Skin of body (tissue), 3 donors: ENCODE measurements at places on chromosomes 2 and 18.

GRCh38 chr2:46653539-46653938 lies 174.2 kb downstream of the TMEM247 start:
- no peak for DNase-seq

DNA sequence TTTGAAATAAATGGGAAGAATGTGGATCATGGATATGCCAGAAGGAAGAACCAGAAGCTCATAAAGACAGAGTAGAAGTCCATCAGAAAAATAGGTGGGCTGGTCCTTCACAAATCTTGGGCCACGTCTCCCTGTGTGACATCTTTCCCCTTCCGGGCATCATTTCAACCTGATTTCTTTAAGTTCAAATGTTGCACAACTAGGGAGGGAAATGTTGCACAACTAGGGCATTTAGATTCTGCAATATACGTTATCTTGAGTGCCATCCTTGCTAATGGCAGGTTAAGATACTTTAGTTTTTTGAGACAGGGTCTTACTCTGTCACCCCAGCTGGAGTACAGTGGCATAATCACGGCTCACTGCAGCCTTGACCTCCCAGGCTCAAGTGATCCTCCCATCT lies 129.6 kb downstream of the CERS6 start:
- DNase-seq: no peak

GRCh38 chr2:9724565-9724964 lies 93.8 kb upstream of the YWHAQ start:
- no peak for DNase-seq

DNA sequence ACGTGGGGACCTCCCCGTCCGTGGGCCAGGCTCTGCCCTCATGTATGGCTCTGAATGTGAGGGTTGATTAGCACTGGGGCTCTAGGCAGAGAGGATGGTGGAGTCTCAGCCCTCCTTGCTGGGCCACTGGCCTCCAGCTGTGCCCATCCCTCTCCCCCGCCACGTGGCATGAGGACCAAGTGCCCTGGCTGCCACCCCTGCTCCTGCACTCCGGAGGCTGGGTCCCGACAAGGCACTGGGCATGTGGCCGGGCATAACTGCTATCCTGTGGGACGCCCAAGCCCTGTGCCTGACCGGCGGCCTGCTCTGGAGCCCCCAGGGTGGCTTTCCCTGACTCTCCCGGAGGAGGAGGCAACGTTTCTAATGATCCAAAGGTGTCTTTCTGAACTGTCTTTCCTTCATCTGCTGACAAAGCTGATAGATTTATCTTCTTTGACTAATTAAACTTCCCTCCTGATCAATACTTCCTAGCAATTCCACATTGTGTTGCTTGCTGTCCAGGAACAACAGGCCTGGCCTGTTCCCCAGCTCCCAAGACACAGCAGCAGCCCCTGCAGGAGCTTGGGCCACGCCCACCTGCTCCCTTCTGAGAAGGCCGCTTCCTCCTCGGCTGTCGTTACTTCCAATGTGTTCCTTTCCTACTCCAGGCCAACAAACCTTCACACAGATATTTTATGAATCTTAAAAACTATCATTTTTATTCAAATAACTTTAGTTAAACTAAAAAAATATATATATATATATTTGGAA lies 132.0 kb downstream of the SNTG2 start:
- DNase-seq: no peak

DNA sequence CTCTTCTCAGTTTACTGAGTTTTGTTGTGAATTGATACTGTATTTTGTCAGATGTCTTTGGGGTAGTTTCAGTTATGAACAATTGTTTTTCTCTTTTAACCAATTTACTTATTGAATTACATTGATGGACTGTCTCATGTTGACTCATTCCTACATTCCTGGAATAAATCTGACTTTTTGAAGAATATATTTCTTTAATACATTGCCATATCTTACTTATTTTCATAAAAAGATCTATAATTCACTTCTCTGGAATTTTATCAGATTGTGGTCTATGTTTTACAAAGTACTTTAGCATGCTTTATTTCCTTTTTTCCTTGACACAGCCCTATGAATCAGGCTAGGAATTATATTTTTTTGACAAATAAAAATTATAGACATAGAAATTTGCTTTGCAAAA lies 268.3 kb downstream of the PLCL1 start:
- DNase-seq: no peak

DNA sequence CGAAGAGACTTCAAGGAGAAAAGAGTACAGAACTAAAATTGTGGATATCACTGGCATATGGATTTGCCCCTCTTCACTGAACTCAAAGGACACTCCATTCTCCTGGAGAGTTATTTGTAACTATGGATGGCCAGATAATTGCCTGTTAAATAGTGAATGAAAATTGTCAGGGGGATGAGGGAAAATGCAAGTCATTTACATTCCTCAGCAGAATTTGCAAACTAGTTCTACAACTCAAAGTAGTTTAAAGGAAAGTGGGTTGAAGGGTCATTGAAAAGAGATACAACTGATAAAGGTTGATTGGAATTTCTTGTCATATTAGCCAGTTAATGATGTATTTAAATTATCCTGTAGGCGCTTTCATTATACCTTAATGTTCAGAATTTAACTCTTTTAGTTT lies 266.5 kb upstream of the SPOPL start:
- no peak for DNase-seq

DNA sequence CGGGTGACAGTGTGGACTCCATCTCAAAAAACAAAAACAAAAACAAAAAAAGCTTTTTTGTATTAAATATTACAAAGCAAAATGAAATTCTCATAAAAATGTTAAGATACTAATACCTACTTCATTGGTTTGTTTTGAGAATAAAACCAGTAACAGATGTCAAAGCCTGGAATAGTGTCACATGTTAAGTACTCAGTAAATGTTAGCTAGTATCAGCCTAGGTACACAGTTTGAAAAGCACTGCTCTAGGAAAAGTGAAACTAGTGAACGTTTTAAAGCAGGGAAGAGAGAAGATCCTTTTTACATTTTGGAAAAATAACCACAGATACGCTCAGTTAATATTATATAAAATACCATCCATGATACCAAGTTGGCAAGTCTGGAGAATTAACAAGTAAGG lies 37.1 kb upstream of the ADAM17 start:
- no peak for DNase-seq

DNA sequence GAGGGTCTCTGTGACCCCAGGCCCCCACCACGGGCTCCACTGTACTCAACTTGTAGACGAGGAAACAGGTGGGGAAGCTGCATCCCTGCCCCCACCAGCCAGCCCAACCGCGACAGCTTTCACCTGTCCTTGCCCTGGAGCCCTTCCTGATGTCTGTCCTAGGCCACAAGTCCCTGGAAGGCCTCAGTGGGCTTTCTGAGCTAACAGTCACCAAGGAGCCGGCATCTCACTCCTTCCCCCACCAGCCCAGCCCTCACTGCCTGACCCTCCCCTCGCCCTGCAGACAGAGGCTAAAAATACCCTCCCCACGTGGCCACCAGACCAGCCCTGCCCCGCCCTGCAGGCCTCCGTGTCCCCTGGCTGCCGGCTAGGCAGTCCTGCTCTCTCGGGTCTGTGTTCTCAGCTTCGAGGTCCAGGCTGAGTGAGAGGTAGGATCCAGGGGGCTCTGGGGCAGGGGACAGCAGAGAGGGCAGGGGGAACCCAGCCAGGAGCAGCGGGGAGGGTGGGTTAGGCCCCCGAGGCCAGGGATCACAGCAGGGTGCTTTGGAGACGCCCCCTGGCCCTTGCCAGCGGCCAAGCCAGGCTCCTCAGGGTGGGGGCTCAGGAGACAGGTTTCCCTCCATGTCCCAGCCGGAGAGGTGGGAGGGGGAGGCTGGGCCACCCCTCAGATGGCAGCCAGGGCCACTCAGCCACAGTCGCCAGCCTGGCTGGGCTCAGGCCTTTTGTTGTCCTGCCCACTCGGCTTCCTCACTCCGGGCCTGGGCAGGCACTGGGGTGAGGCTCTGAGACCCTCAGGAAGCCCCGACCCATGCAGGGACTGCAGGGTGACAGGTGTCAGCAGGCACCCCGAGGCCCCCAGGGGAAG lies at the start of gene KLHL30:
Gene KLHL30, plus strand, starts transcription at position 338 of the 865 bp plus-strand sequence. CDS start 2,087 bp downstream, outside the sequence.
- no peak for DNase-seq

DNA sequence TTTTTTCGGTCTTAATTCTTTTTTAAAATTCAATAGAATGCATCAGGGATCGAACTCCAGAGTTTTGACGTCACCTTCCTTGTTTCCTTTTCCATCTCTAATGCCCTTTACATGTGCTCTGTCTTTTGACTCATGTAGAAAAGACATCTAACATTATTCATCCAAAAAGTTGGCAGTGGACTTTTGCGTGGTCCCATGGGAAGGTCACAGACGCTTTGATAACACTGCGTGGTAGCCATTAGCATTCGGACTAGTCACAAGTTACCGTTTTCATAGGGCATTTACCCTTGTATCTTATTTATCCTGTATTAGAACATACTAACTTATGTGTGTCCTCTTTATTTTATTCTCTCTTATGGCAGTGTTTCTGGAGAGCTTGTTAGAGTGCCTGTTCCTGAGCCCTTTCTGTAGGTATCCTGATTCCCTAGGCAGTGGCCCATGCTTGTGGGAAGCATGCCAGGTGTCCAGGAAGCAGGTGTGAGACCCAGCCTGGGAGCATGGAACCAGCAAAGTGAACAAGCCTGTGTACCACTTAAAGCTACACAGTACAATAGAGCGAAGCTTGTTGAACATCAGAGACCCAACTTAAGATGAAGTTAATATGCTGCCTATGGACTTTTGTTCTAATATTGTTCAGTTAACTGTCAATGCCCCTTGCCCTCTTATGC lies 73.6 kb upstream of the RBM44 start:
- no peak for DNase-seq

DNA sequence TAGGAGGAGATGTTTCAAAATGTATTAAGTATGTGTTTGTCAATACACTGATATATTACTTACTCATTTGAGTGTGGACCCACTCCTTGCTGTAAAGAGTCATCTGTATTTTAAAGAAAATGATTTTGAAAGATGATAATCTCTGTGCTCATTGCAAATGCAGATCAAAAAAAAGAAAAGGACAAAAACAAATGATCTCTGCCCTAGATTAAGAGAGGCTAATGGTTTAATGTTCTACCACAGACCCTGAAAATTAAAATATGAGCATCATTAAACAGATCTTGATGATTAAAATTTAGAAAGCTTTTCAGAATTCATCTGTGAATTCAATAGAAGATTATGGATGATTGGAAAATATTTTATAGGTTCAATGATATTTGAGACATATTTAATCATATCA lies 136.5 kb downstream of the CNTNAP5 start:
- DNase-seq: no peak

- DNase-seq: no peak
Measured at GRCh38 chr2:15378148-15378908, 182.8 kb downstream of the NBAS start.

GRCh38 chr2:182381225-182381624 lies 45.6 kb downstream of the PDE1A start:
- no peak for DNase-seq

- DNase-seq: no peak
Measured at GRCh38 chr2:151760139-151760650, 25.9 kb upstream of the NEB start.
